ENCODE measurements at places on chromosomes 1 and 21.

GRCh38 chr1:163410073-163410999 is 88.6 kb downstream of the NUF2 start:
- peak; percentile 79 for DNase-seq

DNA sequence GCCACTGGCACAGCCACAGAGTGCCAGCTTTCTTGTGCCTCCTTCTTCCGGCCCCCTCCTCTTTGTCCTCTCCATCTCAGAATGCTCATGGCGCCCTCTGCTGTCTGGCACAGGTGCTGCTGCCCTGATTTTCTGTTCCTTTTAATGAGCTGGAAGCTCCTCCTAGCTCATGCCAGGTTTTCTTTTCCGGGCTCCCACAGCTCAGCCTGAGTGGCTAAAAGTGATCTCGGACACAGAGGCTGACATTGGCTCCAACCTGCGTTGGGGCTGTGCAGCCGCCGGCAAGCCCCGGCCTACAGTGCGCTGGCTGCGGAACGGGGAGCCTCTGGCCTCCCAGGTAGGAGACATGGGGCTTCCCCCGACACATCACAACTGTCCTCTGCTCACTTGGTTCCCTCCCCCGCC is 18.7 kb downstream of the CNTN2 start:
- peak; percentile 87 for DNase-seq

DNA sequence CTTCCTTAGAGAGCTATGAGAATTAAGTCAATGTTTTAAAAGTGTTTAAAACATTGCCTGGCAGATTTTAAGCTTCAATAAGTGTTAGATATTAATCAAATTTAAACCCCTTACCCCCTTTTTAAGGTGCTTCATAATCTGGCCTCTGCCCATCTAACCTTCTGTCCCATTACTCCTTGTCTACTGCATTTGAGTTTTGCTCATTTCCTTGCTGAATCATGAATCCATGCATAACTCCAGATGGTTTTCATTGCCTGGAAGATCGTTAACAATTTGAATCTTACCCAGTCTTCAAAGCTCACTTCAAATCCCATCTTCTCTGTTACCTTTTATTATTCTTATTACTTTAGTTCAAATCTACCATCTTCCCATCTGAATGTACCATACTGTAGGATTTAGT is 4.6 kb downstream of the HJV start:
- no peak for DNase-seq

- no peak for DNase-seq
Measured at GRCh38 chr1:231938711-231939110, 312.1 kb downstream of the DISC1 start.

GRCh38 chr1:247409869-247410544 is 6.0 kb upstream of the NLRP3 start:
- no peak for DNase-seq

DNA sequence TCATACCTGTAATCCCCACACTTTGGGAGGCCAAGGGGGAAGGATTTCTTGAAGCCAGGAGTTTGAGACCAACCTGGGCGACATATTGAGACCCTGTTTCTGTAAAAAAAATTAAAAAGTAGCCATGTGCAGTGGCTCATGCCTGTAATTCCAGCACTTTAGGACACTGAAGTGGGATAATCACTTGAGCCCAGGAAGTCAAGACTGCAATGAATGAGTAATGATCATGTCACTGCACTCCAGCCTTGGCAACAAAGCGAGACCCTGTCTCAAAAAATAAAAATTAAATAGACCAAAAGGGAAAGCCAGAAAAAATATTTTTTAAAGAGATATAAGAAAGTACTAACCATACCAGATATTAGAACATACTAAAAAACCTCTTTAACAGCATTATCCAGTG is 44.7 kb upstream of the LYPLAL1 start:
- DNase-seq, result no peak

GRCh38 chr1:209810783-209811182 is 4.8 kb upstream of the IRF6 start:
- no peak for DNase-seq

- DNase-seq, result peak; percentile 82
Measured at GRCh38 chr21:31520561-31521098, 138.9 kb upstream of the SOD1 start.

Measured in NCI-H2107 (cell line).